ENCODE measurements at places on chromosomes 12 and 14. TPM values are rescaled to one million over a fixed set of nuclear protein-coding genes. Genes with fewer than 3 reads are reported as not detected.

DNA sequence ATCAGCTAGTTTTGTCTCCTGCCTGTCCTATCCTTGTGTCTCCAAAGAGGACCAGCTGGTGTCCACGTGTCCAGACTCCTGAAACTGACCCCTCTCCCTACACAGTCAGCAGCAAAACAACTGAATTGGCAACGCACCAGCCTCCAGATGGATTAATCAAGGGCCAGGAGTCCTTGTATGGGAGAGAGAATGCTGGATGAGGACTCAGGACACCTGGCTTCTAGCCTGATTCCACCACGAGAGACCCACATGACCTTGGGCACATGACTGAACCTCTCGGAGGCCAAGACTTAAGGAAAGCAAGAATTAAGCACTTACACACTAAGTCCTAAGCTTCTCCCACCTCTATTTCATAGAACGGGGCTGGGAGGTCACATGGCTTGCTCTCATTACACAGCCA is 60.4 kb upstream of the CMKLR1 start:
- DNase-seq: no peak

- DNase-seq: no peak
Measured at GRCh38 chr14:56216626-56217379, 98.6 kb downstream of the PELI2 start.

- no peak for DNase-seq
Measured at GRCh38 chr14:41749429-41749828, 142.8 kb downstream of the LRFN5 start.

GRCh38 chr14:84519836-84520235 is 1010.1 kb upstream of the FLRT2 start:
- DNase-seq: no peak

GRCh38 chr14:22333422-22334274 is 255.4 kb downstream of the DAD1 start:
- DNase-seq: peak; percentile 11

DNA sequence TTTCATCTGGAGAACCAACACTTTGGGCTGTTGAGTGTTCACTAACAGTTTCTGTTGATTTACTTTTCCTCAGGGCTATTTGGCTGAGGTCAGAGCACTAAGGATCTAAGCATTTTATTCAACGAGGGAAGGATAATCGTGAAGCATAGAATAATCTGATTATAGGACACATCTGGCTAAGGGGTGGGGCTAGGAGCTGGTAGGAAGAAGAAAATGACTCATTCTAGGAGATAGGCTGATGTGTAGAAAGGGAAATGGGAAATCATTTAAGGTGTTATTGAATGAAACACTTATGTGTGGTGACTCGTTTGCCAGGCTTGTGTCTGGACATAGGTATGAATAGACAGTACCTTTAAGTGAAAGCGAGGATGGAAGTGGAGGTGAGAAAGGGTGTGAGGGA is 167.2 kb downstream of the ETNK1 start:
- no peak for DNase-seq

DNA sequence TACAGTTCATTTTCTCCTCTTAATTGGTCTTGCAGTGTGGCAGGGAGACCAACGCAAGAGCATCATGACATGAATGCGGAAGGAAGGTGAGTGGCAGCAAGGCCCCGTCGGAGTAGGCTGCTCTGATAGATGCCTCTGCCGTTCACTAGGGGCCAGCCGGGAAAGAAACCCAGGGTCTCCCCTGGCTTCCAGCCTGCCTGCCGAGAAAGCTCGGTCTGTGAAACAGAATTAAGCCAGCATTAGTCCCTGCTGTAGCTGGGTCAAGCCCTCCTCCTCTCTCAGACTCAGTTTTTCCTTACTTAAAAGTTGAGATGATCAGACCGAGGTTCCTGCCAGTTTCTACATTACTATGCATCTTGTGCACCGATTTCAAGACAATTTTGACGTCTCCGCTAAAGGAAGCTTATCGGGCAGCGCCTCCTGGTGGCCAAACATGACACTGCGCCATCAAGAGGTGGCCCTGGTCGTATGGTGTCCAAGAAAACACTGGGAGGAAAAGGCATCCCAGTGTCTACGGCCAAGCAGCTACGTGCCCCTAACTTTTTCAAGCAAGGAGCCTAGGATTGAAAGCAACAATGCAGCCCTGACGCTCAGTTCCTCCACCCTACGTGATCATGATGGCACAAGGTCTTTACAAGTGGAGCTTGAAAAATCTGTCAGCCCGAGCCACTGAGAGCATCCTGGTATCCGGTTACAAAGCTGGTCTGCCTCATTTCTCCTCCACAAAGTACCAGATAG is 131.6 kb downstream of the KSR2 start:
- DNase-seq: peak; percentile 48

- DNase-seq: no peak
Measured at GRCh38 chr12:48777501-48778400, 11.1 kb downstream of the ADCY6 start.

- DNase-seq: no peak
Measured at GRCh38 chr14:30108975-30109700, 181.5 kb upstream of the PRKD1 start.

DNA sequence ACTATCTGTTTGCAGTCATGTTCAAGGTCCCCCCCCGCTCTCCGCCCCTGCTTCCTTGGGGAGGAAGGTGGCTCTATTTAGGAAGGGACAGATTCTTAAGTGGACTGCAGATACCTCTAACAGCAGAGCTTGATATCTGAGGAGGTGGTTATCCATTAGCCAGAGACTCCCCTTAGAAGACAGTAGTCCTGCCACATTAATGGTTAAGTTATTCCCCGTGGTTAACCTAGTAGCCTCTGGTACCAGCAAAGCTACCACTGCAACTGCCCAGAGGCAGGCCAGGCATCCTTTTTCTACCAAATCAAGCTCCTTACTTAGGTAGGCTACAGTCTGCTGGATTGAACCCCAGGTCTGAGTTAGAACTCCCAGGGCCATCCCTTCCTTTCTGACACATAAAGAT is 162.1 kb upstream of the AVPR1A start:
- no peak for DNase-seq

GRCh38 chr14:75452900-75453816 is 25.3 kb downstream of the JDP2 start:
- DNase-seq: no peak

DNA sequence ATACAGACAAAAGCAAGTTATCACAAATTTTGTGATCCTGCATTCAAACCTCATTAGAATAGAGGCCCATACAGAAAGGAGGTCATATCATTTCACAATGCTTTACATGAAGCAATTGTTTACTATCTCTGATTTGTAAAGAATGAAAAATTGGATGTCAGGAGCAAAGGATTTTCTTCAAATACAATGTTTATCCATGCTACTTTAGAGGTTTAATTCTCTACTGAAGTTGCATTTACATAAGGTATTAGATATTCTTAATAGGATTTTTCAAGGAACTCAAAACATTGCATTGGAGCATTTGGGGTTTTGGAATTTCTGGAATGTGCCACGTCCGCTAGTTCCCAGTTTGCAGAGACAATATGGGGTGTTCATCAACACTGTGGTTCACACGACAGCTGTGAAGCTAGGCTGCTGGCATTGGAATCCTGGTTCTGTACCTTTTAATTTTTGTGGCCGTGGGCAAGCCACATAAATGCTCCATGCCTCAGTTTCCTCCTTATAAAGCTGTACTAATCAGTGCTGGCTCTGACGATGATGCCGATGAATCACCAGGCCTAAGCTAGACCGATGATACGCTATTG is 174.8 kb downstream of the APAF1 start:
- no peak for DNase-seq

GRCh38 chr14:80095623-80096022 is 115.7 kb downstream of the DIO2 start:
- no peak for DNase-seq

DNA sequence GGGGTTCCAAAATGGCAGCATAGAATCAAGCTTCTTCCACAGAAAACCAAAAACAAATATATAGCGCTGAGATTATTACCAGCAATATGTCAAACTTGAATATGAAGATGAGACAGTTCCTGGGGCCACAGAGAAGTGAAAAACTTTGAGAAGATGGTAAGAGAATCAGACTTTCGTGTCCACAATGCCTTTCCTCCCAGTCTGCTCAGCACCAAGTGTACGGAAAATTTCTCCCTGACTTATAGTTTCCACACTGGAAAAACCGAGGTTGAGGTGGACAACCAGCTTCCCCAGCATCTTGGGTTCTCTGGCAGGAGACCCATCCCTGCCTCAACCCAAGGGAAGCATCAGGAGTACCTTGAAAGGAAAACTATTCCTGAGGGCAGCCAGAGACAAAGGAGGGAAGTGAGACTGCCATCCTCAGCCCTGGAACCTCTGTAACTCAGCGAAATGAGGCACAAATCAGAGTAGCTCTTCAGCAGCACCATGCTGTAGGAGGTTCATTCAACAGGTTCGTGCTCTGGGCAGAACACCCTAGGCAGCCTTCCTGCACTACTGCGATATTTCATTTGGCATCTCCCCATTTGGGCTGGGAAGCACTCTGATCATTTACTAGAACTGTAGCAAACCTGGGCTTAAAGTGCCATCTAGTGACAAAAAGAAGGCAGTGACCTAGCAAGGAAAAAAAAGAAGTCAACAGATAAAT is 52.4 kb upstream of the CAPRIN2 start:
- DNase-seq: peak; percentile 42

DNA sequence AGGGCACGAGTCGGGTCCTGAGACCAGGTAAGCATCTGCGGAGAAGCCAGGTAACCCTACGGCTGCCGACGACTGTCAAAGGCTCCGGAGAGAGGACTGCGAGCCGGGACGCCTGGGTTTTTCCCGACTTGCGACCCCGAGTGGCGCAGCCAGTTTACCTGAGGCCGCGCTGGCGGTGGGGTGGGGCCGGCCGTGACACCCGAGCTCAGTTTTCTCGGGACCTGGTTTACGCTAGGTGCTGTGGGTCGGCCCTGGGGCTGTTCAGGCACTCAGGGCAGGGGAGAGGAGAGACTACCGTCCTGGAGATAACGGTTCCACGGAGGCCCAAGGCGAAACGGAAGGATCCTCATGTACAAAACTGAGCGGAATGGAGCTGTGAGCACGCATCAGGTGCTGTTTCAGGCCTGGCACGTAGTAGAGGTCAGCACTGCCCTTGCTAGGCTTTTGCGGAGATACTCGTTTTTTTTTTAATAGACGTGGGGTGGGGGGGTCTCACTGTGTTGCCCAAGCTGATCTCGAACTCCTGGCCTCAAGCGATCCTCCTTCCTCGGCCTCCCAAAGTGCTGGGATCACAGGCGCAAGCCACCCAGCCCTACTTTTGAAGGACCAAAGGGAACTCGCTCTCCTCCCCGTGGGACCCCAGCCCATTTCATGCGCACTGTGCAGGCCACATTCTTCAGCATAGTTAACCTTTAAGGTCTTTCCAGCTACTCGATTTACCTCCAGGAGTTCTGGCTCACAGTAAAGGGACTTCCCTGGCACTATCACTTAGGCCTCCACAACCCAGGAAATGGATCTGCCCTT is 471 bp downstream of the MTRFR start:
- DNase-seq: peak; percentile 15

- DNase-seq: no peak
Measured at GRCh38 chr12:59660921-59661597, 65.2 kb downstream of the SLC16A7 start.

GRCh38 chr12:27801630-27802029 is 21.6 kb upstream of the MANSC4 start:
- DNase-seq: no peak

DNA sequence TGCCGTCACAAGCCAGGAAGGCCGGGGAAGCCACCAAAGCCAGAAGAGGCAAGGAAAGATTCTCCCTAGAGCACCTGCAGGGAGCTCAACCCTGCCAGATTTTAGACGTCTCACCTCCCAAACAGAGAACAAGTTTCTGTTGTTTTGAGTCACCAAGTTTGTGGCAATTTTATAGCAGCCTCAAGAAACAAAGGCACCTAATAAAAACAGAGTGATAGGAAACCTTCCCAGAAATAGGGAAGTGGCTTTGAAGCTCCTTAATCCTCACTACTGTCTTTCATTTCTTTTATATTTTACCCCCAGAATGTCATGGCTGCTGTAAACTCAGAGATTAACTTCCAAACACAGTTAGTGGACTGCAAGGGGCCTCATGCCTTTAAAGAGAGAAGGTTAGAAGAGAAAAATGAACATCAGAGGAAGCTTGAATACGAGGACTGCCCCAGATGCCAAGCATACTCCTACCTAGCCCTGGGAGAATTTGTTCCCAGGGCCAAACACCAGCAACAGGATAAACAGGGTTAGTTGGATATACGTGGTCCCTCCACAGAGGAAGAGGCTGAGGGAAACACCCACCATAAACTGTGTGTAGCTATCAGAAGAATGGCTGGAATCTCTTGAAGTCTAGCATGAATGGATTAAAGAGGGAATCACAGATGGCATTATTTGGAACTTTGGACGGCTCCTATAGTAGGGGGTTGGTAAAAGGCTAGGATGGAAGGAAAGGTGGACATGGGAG is 148.3 kb downstream of the KCNA5 start:
- no peak for DNase-seq

DNA sequence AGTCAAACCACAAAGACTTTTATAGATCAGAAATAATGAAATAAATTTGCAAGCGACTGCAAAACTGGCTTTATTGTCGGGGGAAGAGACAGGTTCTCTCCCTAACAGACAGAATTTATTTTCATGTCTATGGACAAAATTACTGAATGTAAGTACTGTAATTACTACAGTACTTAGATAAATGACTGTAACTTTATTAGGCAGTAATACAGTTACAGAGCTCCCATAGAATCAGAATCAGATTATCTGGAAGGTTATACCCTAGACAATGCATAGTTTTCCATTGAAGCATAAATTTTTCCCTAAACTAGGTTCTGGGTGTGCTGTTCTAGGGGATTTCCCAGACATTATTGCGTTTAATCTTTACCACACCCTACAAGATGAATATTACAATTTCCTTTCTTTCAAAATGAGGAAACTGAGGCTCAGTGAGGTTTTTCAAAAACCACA is 114.2 kb downstream of the C12orf75 start:
- DNase-seq: no peak

Gene YEATS4
- 16.0 TPM for polyA plus RNA-seq

Gene PLEK2
- 0.20 TPM for polyA plus RNA-seq

Gene MANSC1
- polyA plus RNA-seq: 2.3 TPM

Gene ISCU
- 58.7 TPM for polyA plus RNA-seq

Gene DHH
- not detected for polyA plus RNA-seq

Gene SENP1
- 3.2 TPM for polyA plus RNA-seq
